Vein endothelial cell (primary cell): ENCODE measurements at places on chromosomes 1 and 21. TPM values are rescaled to one million over a fixed set of nuclear protein-coding genes. Genes with fewer than 3 reads are reported as not detected.

ADCY10 gene
- 0.48 TPM in 1 of 2 replicates, not detected in the other for total RNA-seq

ZNF593OS gene
- not detected in 2 replicates for total RNA-seq

HSPA6 gene
- 0.10 and 0.33 TPM in 2 replicates for total RNA-seq

LCE1D gene
- not detected in 2 replicates for total RNA-seq

KCNQ4 gene
- not detected in 2 replicates for total RNA-seq

PAX7 gene
- total RNA-seq: not detected in 2 replicates

C8B gene
- not detected in 2 replicates for total RNA-seq

RHD gene
- total RNA-seq: not detected in 2 replicates

GJA5 gene
- 2.0 and 8.8 TPM in 2 replicates for total RNA-seq

CLCA4 gene
- not detected in 2 replicates for total RNA-seq

LCE1C gene
- total RNA-seq: not detected in 2 replicates

RPTN gene
- total RNA-seq: not detected in 2 replicates

PCP4L1 gene
- not detected in 2 replicates for total RNA-seq

OR2L5 gene
- not detected in 2 replicates for total RNA-seq

NOS1AP gene
- total RNA-seq: 0.98 and 1.2 TPM in 2 replicates

IL20 gene
- not detected in 2 replicates for total RNA-seq

LRRC71 gene
- 0.19 and 0.33 TPM in 2 replicates for total RNA-seq

IL19 gene
- not detected in 2 replicates for total RNA-seq

KIF26B gene
- 0.65 and 0.67 TPM in 2 replicates for total RNA-seq

NECAP2 gene
- total RNA-seq: 171 and 178 TPM in 2 replicates

ANXA9 gene
- not detected in 2 replicates for total RNA-seq

SGIP1 gene
- total RNA-seq: 22.1 and 31.7 TPM in 2 replicates

RUNX1 gene
- total RNA-seq: 5.6 and 6.5 TPM in 2 replicates
